ENCODE measurements at places on chromosomes 6 and 20.

GRCh38 chr20:60269573-60270162 is 311.4 kb downstream of the CDH26 start:
- no peak for DNase-seq

DNA sequence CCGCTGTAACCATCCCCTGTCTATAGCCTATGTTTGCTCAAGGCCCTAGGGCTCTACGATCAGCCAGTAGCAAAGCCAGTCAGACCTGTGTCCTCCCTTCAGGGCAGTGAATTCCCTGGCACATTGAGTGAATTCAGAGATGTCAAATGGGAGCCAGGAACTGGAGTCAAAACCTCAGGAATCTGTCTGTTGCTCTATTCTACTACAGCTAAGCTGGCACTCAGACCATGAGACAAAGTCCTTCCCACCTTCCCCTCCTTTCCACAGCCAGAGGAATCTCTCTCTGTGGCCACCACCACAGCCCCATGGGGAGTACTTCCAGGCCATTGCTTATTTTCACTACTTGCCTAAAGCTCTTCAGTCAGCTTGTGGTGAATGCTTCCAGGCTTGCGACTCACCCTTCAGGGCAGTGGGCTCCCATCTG is 82.0 kb downstream of the PKIB start:
- DNase-seq: no peak

GRCh38 chr6:97440590-97441176 is 157.7 kb upstream of the MMS22L start:
- DNase-seq: peak; percentile 2

- DNase-seq: no peak
These were observed 19.4 kb downstream of the CDS2 start for GRCh38 chr20:5146099-5146668.

DNA sequence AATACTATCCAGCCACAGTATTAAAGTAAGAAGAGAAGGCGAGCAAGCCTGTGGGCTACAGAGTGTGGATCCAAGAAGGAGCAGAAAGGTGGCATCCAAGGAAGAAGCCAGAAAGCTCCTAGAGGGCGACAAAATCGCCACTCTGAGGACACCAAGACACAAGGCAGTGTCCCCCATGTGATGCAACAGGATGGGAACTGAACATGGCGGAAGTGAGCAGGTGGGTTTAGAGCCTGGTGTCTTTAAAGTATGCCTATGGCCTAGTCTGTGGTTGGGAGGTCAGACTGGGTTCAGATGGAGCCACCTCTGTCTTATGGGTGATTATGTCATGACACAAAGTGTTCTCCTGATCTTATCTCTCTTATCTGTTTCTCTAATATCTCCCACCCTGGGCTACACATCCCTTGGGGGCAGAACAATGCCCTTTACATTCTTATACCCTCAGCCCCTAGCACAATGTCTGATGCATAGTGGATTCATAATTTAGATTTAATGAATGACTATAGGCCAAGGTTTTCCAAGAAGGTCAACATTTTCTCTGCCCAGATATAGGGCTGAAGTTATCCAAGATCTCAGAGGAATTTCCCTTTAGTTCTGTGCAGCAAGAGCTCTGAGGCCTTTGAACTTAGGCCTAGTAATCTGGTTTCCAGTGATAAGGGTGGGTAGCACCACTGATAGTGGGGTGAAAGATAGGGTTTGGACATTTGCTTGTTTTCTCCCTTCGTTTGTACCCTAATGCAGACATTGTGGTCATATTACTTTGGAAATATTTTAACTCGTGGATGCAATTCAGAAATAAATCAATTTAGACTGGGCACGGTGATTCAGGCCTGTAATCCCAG is 167.3 kb upstream of the AKIRIN2 start:
- DNase-seq: no peak

DNA sequence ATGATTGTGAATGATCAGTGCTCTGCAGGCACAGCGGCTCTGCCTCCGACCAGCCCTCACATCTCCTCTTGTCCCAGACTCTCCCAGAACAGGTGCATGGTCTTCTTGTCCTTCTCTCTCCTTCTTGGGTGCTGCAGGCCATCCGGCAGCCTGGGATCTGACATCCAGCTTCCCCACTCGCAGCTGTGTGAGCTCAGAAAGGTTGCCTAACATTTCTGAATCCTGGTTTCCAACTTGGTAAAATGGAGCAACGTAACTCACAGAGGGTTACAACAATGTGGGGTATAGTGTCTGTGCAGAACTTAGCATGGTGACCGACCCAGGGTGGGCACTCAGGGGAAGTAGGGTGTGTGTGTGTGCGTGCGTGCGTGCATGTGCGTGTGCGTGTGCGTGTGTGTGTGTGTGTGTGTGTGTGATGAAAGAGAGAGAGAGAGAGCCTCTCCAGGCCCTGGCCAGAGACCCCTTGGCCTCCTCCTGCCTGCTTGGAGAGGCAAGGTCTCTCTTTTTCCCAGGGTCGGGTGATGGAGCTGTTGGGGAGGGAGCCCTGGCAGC is 110.1 kb downstream of the SNX5 start:
- no peak for DNase-seq
